ENCODE measurements at places on chromosomes 1 and 21. TPM values are rescaled to one million over a fixed set of nuclear protein-coding genes. Genes with fewer than 3 reads are reported as not detected.

PLA2G2D gene
- not detected for total RNA-seq

PRR9 gene
- 0.05 TPM for total RNA-seq

TFF1 gene
- total RNA-seq, result 26.4 TPM

MMP23B gene
- total RNA-seq, result 0.60 TPM

POU3F1 gene
- total RNA-seq, result 0.03 TPM

LCE2C gene
- total RNA-seq, result not detected

All from A549 treated with AZD2906 at 1 μM for 4 hours (cell line).